ENCODE measurements at places on chromosomes 3 and 15.

DNA sequence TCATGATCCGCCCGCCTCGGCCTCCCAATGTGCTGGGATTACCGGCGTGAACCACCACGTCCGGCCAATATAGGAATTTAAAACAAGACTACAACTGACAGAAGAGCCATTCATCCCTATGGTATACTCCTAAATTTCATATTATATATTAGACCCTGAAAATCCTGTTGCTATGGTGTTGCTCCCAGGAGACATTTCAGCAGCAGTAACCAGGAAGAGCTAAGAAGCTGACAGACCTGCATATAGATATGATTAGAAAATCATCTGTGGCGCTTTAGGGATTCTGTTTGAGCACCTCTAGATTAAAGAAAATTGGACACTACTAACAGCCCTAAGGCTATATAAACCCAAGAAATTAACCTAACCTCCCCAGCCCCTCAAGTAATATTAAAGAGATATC lies 38.8 kb downstream of the TBL1XR1 start:
- DNase-seq = no peak

- DNase-seq = no peak
These were observed 245.7 kb downstream of the ADAMTSL3 start for GRCh38 chr15:83899670-83900069.

- DNase-seq = no peak
These were observed 401.2 kb upstream of the CDIN1 start for GRCh38 chr15:36178303-36178633.

- no peak for DNase-seq
These were observed 29.6 kb upstream of the IDH2 start for GRCh38 chr15:90131848-90132247.

DNA sequence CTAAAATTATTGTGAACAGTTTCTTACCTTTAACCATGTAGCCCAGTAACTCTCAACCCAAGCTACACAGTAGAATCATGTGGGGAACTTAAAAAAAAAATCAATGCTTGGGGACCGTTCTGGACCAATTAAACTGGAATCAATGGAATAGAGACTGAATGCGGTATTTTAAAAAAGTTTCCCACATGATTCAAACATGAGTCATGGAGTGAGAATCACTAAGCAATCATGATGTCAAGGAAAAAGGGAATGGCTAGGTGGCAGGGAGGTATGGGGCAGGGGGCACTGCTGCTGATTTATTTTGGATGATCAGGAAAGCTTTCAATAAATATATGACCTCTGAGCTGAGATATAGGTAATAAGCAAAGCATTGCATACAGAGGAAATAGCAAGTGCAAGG lies 250.5 kb upstream of the RORA start:
- DNase-seq = no peak

- no peak for DNase-seq
These were observed 52.7 kb downstream of the ZNF445 start for GRCh38 chr3:44424758-44425157.

DNA sequence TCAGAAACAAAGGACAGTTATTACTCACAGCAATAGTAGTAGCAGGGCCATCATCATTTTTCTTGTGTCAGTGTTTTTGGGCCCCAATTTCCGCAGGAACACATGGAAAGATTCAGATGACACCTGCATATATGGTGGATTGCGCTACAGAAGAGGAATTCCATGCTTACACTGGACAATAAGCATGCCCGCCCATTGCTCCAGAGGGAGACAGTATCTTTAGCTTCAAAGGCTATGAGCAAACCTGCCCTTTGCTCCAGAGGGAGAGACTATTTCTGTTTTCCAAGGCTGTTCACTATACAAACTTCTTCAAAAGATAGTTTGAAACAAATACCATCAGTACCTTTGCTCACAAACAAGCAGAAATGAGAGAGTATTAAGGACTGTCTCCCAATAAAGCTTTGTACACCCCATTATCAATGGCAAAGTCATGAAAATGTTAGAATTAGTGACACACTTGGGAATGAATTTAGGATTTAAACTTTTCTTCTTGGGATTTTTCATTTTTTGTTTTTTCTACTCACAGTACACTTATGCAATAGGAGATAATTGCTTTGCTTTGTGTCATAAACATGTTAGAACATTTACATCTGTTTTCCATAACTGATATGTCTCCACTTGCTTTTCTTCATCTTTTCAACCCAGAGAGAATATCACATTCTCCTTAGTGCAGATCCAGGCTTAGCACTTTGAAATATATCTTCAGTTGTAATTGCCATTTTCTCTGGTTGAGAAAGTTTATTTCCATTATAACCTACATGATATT lies 564.5 kb upstream of the ZNF717 start:
- DNase-seq = no peak

DNA sequence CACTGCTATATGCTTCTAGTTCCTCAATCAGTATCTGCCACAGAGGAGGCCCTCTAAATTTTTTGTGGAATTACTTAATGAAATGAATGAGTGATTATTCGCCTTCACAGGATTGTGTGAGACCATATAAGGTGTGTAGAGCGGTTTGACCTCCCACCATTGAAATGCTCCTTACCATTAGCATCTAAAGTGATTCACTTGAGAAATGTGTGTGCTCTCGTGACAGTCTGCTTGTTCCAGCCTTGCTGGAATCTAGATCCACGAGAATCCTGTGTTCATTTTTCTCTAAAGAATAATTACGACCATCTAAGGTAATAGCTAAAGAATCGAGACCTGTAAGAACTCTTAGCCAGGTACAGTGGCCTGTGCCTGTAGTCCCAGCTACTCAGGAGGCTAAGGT lies 126.9 kb downstream of the FNDC3B start:
- DNase-seq = no peak

- peak; percentile 75 for DNase-seq
These were observed 437 bp downstream of the KLF13 start for GRCh38 chr15:31326875-31327668.

DNA sequence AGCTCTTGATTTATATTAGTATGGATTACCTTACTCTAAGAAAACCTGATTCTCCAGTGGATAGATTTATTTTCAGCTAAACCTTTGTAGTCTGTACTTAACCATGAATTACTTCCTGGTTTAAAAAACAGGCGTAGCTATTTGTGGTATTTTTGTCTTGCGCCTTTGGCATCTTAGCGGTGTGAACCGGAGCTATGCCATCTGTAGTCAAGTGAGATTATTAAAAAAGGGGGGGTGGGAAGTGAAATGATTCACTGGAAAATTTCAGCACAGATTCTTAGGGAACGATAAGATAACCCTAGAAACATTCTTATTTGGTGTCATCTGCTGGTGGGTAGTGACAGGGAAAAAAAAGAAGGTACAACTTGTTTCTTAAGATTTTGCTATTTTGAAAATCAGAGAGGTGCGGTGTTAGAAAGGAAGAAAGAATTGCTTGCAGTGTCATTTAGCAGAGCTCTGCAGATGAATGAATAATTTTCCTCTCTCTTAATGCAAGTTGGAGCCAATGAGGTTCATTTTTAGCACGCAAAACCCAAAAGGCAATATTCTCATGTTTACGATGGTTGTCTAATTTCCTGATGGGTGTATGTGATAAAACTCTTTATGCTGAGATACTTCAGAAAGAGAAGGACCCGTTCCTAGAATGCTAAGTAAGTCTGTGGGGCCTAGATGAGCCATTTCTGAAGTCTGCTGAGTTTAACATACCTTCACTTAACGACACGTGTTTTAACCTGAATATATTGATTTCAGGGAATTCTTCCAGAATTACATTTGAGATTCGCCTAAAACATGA lies 44.0 kb downstream of the PSMD6 start:
- peak; percentile 64 for DNase-seq

GRCh38 chr3:180529778-180530177 lies 72.2 kb upstream of the TTC14 start:
- peak; percentile 30 for DNase-seq

- DNase-seq = no peak
These were observed 9.1 kb downstream of the HDC start for GRCh38 chr15:50256188-50257041.

- no peak for DNase-seq
These were observed 48.2 kb downstream of the TRIM42 start for GRCh38 chr3:140726066-140726465.

DNA sequence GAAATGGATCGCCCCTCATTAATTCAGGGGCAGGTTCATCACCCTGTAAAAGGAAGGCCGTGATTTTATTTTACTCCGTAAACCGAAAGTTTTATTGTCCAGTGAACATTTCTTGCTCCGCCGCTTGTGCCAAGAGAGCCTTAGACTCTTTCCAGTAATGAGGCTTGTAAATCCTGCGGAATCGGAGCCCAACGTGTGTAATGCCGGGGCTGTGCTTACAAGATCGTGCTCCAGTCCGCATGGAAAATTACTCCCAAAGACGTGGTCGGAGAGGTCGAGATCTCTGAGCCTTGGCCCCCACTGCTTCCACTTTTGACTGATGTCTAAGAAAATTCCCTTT lies 649 bp upstream of the PLOD2 start:
- peak; percentile 55 for DNase-seq

DNA sequence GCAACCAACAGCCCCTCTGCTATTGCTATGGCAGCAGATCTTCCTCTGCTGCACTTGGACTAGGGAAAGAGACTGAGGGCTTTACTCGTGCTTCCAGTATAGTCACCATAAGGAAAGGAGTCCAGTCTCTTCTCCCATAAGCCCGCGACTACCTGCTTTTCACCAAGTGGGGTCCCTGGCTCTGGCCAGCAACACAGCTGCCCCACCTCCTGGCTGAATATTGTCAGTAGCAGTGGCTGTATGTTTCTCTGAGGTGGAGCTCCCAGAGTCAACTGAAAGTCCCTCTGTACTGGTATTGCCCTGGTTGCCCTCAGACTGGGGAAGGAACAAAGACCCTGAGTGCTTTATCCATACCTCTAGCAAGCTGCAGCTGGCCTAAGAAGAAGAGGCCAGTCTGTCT lies 719.6 kb downstream of the SQOR start:
- DNase-seq = no peak

DNA sequence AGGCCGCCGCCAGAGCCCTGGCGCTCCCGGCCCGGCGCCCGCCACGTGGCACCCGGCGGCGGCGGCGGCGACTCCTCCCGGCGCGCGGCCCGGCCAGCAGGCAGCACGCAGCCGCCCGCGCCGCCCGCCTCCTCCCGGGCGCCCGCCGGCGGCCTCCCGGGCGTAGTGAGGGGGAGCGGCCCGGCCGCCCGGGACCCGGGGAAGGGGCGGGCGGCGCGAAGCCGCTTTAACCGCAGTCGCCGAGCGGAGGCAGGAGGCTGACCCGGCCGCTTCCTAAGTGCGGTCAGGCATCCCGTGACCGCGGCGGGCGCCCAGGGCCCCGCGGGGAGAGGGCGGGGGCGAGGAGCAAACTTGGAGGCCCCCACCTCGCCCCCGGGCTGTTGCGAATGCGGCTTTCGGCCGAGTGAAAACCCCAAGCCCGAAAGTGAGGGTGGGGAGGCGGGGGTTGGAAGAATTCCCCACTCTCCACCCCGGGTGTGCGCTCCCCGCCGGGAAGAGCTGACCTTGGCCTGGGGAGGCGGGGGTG lies 1.7 kb upstream of the HES1 start:
- no peak for DNase-seq

DNA sequence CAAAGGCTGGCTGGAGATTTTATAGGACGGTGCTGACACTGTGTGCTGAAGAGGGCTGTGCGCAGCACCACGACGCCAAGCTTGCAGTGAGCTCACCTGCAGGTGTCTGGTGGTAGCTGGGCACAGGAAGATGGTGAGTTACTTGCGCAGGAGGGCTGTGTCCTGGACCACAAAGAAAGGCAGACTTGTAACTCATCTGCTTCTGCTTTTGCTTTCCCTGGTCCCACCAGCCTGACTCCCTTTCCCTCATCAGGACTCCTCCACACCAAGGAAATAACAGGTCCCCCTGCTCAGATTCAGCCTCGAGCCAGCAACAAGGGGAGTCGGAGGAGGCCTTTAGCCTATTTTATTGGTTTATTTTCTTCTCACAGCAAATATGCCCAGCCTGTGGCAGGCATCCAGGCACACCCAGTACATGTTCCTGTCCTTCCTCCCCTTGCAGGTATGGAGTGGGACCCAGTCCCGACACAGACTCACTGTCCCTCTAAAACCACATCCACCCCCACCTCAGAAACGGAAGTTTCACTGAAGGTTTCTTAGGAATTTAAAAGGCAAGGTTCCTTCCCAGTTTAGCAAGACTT lies 35.6 kb upstream of the FLNB start:
- DNase-seq = no peak

- DNase-seq = no peak
These were observed 20.7 kb downstream of the ZBTB38 start for GRCh38 chr3:141388823-141389621.

- DNase-seq = peak; percentile 13
These were observed 642 bp downstream of the SCAP start for GRCh38 chr3:47475029-47475569.

All from body of pancreas (tissue), 4 donors.